CD8-positive, alpha-beta memory T cell (primary cell): ENCODE measurements at places on chromosomes 5 and 9.
A peak's percentile ranks its signal among the peaks of the same experiment; 100 is the strongest.

- DNase-seq, result no peak
These were observed 36.5 kb upstream of the FAT2 start for GRCh38 chr5:151627650-151628049.

GRCh38 chr9:4865681-4866080 is 72.9 kb downstream of the RCL1 start:
- no peak for DNase-seq

GRCh38 chr9:107274953-107275422 is 8.1 kb upstream of the RAD23B start:
- DNase-seq, result no peak

- DNase-seq, result no peak
These were observed 1.4 kb downstream of the DAB2IP start for GRCh38 chr9:121652838-121653231.

DNA sequence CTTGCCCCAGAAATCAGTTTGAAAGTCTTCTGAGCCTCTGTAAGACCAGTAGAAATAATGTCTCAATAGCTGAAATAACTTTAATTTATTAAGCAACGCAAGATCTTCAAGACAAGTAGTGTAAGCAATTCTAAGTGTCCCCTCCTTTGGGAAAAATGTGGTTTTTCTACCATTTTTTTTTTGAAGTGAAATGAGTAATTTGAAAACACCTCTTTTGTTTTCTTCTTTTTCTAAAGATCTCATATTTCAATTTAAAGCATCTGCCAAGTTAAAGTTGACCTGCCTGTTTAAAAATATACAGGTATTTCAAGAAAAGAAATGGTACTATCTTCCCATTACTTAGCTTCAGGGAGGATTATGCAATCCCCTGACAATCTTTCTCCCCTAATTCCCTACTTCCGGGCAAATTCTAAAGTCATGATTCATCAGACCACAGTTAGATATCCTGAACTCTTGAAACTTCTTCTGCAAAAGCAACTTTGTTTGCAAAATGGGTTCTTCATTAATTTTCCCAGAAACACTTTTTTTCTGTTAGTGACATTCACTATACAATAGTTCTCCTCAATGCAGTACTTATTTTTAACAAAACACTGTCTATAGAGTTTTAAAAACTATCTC is 7.8 kb upstream of the ANXA1 start:
- DNase-seq, result no peak

DNA sequence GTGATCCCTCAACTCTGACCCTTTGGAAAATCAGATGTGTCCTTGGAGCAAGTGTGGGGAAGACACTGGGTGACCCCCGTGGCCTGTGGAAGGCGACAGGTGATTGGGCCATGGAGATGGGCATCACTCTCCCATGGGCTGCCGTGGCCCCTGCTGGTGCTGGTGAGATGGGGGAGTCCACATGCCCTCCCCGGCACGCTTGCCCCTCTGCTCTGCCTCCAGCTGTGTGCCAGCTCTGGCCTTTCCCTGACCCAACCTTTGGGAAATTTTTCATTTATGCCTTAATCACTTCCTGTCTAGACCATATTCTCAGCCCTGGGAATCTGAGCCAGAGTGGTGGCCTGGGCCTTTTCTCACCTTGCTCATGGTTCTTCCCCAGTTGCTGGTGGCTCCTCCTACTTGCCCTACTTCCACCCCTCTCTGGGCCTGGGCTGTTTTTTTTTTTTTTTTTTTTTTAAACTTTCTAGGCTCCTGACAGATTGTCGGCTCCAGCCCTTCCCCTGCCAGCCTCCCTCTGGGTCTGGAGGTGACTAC is 56.6 kb downstream of the RGS3 start:
- DNase-seq, result peak; percentile 84

GRCh38 chr5:150085950-150086715 is at the start of gene CSF1R:
TSS of gene CSF1R (minus strand) at chr5:150086554. CDS start at chr5:150086427, 127 bp downstream.
- DNase-seq, result no peak

DNA sequence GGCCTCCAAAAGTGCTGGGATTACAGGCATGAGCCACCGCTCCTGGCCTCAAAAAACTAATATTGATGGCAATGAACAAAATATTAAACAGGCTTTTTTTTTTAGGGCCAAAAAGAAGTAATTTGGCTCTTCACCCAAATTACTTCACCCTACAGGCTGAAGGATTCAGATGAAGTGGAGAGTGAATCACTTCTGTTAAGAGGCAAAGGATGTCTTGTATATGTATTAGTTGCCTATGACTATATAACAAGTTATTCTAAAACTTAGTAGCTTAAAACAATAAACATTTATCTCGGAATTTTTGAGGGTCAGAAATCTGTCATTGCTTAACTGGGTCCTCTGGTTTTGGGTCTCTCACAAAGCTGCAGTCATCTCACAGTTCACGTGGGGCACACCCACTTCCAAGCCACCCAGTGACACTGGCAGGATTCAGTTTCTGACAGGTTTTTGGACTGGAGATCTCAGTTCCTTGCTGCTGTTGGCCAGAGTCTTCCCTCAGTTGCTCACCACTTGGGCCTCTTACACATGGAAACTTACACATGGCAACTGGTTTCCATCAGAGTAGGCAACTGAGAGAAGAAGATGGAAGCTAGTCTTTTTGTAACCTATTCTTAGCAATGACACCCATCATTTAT is 66.7 kb downstream of the IQGAP2 start:
- DNase-seq, result no peak

- no peak for DNase-seq
These were observed 410 bp downstream of the GLIPR2 start for GRCh38 chr9:36136894-36137391.

GRCh38 chr5:93532370-93532769 is 48.6 kb downstream of the NR2F1-AS1 start:
- DNase-seq, result no peak

DNA sequence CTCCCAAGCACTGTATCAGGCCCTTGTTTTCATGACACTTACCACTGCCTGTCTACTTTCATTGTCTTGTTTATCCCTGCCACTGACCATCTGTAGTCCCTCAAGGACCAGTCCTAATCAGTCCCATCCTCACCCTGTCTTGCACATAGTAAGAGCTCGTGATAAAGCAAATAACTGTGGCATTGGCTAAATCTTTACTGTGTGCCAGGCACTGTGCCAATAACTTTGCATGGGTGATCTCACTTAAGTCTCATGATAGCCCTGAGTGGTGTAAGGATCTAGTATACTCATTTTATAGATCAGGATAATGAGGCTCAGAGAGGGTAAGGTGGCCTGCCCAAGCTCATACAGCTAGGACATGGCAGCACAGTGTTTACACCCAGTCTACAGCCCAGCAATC is 5.6 kb downstream of the CDX1 start:
- DNase-seq, result no peak

DNA sequence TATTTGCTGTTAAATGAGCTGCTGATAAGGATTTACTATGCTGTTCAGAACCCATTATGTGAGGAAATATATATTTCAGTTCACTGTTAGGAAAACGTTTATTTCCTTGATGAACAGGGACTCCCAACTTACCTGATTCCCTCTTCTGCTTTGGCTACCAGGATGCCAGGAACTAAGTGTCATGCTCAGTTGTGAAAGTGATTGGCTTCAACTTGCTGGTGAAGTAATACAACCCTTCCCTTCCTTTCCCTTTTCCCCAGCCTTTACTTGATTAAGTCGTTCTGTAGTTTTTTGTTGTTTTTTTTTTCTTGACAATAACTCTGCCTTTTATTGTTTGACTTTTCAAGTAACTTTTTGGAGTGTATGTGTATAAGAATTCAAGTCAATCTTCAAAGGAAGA is 309.3 kb downstream of the DOCK8 start:
- no peak for DNase-seq

GRCh38 chr9:94084314-94084713 is at the start of gene PTPDC1:
TSS of gene PTPDC1 (plus strand) at chr9:94084464. CDS start at chr9:94084531, 67 bp downstream.
- DNase-seq, result no peak

- no peak for DNase-seq
These were observed 47.3 kb downstream of the FSTL4 start for GRCh38 chr5:133564921-133565565.

DNA sequence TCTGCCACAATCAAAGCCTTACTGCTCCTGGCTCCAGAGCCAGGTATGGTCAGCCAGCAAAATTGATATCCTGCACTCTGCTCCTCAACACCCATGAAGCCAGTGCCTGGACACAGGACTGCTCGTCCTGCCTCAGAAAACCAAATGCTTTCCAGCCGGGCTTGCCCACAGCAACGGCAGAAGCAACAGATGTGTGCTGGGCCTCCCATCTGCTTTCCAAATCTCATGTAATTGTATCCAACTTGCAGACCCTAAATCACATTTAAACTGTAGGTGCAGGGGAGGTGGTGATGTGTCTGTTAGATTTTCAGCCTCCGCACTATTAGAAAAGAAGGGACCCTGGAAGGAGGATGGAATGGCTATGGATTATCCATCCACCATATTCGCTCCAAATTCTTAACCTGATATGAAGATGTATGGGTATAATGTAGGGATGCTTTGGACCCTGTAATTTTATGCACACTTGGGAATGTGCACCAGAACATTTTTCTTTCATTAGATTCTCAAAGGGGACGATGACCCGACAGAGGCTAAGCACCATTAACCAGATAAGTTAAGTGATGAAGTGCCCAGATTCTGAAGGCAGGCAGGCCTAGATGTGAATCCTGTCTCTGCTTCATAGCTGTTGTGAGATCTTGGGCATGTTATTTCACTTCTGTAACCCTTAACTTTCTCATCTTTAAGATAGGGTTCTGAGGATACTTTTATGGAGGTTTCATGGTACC is 58.2 kb downstream of the EXOSC2 start:
- no peak for DNase-seq

DNA sequence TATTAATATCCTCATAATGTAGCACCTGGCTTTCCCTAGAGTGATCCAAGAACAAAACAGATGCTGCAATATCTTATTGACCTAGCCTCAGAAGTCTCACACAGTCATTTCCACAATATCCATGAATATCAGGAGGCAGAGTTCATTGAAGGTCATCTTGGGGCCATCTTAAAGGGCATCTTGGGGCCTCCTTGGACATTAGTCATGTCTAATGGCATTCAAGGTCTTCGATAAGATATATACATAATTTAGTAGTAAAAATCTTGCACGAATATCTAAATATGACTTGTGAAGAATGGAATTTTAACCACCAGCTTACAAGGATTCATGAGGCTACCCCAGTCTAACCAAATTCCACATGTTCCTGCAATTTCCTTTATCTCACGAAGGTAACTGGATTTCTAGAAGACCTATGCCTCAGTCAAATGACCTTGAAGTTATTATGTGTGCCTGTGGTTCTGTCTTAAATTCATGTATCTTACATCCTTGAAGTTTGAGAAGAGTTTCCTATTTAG is 163.6 kb upstream of the SPEF2 start:
- no peak for DNase-seq

DNA sequence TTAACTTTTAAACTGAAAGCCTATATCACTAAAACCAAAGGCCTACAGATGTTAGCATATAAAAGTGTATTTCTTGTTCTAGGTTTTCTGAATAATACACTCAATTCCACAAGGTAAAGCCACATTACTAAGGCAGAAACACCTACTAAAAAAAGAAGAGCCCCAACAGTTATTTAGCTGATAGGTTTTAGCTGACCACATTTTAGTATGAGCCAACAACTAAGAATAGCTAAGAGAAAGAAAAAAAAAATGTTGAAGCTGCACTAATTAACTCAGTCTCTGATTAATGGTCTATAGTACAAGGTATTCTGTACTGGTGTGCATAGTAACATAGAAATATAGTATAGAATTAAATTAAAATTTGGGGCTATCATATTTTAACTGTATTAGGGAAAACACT is 23.5 kb downstream of the ZFR start:
- DNase-seq, result no peak

DNA sequence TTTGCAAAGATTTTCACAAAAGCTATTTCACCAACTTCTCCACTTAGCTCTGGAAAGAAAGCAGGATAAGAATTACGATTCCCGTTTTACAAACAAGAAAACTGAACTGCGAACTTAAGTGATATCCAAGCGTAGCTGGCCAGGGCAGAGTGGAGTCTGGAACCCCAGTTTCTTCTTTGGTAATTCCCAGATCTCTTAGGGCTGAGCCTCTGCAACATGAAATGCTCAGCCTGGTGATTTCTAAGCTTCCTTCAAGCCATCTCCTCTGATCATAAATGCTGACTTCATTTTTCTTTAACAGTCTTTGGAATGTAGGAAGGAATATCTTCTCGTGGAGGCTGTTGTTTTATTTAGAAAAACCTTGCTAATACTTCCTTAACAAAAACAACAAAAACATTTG is 620.0 kb downstream of the CCDC171 start:
- no peak for DNase-seq

DNA sequence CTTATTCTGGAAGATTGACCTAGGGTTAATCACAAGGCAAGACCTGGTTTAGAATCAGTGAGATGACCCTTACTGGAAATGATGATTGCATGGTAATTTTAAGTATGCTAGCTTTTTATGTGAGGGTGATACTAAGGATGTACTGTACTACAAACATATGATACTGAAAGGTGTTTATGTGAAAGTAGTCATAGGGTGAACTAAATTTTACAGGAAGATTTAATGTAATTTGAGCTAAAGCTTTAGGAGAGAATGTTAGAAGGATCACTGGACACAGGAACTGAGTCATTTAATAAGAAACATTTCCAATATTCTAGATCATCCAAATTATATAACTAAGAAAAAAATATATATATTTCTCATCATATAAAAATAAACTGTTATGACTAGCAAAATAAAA is 197.2 kb downstream of the COX7C start:
- DNase-seq, result no peak

DNA sequence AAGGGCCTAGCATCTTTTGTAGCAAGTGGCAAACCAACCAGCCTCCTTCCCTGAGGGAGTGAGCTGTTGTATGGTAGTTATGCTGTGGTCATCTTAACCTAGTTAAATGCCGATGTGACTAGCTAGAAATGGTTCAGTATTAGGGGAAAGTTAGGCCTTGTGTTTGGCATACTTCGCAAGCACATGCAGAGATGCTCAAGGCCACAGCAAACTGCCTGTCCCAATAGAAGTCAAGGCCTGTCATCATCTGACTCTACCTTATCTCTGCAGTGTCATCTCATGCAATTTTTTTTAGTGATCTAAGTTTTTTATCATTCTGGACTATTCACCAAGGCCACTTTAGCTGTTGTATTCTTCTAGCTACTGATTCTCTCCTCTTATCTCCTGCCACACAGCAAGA is 5.2 kb upstream of the EXOSC3 start:
- DNase-seq, result no peak

DNA sequence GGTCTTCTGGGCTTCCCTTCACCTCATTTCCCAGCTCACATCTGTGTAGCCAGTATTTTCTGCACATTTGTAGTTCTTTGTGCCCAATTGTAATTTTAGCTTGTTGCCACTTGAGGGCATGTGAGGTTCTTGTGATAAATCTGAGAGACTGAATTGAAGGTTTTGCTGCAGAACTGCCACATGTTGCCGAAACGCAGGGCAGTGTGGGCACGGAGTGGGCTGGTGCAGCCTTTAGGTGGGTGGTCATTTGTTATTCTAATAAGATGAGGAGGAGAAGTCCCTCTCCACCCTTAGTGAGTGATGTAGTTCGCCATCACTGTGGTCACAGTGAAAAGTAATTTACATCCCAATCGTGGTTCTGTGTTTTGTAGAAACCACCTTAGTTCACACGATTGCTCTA is 21.2 kb downstream of the OTULIN start:
- no peak for DNase-seq

- DNase-seq, result no peak
These were observed 43.6 kb upstream of the KDM4C start for GRCh38 chr9:6714176-6714575.

- DNase-seq, result no peak
These were observed 379.1 kb downstream of the DMRT2 start for GRCh38 chr9:1429297-1429696.
